AG08396 (cell line): ENCODE measurements at places on chromosomes 11 and 22.

DNA sequence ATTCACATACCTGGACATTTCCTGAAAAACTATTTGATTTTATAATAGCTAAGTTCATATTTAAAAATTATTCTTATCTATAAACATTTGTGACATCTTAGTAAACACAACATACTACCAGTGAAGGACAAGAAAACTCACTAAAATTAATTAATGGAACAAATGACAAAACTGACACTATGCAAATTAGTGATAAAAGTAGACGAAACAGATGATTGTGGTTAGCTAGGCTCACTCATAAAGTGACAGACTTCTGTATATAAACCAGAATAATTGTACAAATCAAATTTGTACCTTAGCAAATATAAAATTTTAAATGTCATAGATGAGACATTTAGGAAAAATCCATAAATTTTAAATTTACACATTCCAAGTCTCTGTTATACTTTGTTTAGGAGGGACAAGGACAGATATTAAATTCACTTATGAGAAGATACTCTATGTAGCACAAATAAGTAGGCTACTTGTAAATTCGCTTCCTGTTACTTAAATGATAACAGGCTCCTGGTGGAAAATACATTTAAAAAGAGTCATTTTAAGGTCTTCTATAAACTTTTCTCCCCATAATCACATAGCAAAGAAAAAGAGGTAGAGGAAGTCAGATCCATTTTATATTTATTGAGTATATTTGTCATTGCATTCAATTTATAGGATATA lies 81.2 kb downstream of the KIF18A start:
- DNase-seq, result no peak

GRCh38 chr11:103659743-103660142 lies 376.7 kb upstream of the DDI1 start:
- DNase-seq, result no peak

DNA sequence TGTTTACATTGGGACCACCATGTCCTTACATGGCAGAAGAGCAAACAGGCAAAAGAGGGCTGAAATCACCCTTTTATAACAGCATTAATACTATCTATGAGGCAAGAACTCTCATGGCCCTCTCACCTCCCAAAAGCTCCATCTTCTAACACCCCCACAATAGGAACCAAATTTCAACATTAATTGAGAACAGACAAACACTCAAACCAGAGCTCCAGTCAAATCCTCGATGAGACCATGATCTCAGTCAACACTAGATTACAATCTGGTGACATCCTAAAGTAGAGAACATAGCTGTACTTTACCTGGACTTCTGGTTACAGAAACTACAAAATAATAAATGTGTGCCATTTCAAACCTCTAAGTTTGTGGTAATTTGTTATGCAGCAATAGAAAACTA lies 25.1 kb downstream of the OR2AG2 start:
- no peak for DNase-seq

GRCh38 chr11:130866831-130867230 lies 49.4 kb downstream of the SNX19 start:
- no peak for DNase-seq

DNA sequence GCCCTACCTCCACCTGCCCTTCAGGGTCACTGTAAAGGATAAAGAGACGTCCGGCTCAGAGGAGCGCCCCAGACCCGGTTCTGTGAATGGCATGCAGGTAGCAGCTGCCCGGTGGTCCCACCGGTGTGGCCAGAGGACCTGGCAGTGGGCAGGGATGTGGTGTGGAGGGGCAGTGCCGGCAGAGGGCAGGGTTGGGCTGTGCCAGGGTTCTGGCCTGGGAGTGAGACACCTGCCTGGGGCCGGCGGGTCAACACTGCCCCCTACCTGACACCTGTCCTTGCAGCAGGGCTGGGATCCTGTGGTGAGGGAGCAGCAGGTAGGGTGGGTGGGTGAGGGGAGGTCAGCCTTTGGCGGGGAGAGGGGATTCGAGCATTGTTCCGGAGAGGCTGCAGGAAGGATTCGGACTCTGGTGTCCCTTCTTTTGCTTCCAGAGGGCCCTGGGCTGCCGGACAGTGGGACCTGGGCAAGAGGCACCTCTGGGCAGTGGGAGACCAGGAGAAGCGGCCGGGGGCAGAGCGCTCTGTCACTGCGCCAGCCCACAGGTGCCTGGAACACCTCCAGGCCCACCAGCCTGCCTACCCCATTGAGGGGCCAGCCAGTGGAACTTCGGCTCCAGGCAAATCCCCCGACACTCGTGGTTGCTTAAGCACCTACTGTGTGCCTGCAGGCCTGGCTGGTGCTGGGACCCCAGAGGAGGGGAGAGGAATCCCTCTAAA lies 1.6 kb upstream of the PHLDA2 start:
- peak; percentile 58 for DNase-seq

DNA sequence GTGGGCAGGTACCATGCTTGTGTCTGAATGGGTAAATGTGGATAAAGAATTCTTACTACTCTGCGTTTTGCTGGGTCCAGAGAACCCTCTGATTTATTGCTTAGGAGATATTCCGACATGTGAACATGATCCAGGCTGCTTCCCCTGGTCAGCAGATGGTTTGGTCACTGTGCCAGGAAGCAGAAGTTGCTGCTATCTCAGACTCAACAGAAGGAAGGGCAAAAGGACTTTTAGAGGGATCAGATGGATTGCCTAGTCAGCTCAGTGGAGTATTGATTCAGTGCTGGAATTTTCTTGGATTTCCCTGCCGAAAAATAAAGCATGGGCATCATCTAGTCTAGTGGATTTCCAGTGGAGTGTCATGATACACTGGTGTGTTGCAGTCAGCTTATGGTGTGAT lies 440.1 kb downstream of the NTM start:
- DNase-seq, result no peak

DNA sequence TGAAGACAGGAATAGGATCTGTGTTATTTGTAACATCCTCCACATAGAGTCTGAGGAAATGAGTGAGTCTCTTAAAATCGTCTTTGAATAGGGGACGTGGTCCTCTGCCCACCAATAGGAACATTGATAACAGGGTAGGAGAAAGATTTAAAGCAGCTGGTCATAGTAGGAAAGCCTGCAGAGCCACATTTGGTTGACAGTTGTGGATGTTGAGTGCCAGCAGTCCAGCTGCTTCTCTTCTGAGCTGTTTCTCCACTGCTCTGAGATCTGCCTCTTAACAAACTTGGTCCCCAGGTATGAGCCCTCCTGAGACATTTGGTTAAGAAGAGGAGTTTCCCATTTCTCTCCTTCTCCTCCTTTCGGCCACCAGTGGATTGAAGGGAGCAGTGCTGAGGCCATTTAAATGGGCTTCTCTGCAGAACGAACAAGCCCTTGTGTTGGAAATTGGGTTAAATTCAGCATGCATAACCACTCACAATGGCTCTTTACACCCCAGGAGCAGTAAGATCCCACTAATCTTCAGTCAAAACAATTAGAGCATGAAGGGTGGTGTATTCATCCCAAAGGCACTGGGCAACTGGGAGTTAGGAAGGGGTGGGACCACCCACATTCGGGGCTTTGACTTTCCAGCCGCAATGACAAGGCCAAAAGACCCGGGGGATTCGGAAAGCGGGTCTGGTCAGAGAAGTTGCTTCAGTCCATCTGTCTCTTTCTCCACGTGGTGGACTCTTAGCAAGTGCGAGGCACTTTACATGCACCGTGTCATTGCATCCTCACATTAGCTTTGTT lies 32.3 kb downstream of the MIAT start:
- no peak for DNase-seq

DNA sequence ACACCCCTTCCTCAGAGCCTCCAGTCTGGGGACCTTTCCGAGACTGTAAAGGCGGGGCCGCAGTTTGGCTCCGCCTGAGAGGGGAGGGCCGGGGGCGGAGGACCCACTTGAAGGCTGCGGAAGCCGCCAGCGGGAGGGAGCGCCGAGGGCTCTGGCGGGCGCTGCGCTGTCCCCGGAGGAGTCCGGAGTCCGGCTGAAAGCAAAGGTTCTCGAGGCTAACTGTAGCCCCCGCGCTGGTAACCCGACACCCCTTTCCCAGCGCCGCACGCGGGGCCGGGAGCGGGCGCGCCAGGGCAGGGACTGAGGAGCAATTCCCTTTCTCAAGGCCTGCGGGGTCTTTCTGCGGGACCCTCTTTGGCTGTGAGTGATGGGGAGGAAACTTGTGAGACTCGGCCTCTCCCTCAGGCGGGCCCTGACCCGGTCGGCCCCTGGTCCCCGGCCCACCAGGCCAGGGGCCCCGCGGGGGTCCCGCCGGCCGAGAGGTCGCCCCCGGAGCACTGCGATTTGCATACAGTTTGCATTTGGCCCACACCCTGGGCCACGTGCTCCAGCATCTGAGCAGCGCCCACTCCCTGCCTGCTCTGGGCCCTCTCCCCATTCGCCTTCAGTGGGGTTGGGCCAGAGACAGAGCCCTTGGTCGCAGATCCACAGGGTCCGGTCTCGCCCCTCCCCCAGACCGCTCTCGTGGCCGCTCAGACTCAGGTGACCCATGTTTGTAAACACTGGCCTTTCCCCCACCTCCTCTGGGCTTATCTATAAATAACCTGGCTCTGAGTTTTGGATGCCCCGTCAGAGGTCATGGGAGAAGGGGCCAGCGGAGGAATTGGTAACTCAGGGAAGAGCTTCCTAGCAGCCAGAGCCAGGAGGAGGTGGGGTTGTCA lies 519 bp upstream of the ART5 start:
- peak; percentile 88 for DNase-seq

GRCh38 chr11:100592619-100593260 lies 94.3 kb upstream of the ARHGAP42 start:
- DNase-seq, result peak; percentile 37

GRCh38 chr11:61947486-61948210 lies 2.5 kb upstream of the BEST1 start:
- peak; percentile 87 for DNase-seq

DNA sequence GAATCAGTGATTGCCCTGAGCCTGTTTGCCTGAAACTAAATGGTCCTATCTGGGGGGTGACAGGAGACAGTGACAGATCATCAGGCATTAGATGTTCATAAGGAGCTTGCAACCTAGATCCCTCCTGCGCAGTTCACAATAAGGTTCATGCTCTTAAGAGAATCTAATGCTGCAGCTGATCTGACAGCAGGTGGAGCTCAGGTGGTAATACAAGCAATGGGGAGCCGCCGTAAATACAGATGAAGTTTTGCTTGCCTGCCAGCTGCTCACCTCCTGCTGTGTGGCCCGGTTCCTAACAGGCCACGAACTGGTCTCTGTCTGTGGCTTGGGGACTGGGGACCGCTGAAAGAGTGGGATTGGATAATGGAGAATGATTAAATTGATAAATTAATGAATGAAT lies 14.0 kb downstream of the NOX4 start:
- no peak for DNase-seq

DNA sequence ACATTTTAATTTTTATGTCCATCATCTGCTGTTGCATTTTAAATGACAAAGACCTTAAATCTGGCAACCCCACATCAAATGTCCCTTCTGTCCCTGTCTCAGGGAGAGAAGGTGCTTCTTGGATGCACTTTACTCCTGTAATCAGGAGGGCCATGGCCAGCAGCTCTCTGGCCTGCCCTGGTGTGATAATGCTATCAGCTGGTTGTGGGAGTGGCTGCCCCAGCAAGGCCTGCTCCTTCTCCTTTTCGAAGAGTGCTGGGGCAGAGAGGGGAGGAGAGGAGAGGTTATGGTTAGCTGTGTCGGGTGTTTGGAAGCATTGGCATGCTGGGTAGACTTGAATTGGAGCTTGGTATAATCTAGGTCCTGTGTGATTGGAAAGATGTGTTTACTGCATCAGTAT lies 12.8 kb downstream of the TNRC6B start:
- no peak for DNase-seq
